ENCODE measurements at places on chromosomes 13 and 19.
A peak's percentile ranks its signal among the peaks of the same experiment; 100 is the strongest.

DNA sequence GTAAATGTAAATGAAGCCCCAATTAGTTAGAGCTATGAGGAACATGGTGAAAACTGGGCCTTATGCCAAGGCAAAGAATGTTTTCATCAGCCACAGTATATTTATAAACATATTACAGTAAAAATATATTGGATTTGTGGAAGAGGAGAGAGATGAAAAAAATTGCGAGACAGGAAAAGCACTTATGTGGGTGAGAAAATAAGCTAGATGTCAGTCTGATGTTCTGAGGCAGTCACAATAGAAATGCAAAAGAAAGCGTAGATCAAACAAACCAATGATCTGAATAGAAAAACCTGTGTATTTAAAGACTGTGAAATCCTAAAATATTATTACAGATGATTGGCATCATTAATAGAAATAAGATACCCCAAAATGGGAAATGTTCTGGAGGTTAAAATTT lies 1332.5 kb downstream of the SLITRK5 start:
- DNase-seq: no peak

DNA sequence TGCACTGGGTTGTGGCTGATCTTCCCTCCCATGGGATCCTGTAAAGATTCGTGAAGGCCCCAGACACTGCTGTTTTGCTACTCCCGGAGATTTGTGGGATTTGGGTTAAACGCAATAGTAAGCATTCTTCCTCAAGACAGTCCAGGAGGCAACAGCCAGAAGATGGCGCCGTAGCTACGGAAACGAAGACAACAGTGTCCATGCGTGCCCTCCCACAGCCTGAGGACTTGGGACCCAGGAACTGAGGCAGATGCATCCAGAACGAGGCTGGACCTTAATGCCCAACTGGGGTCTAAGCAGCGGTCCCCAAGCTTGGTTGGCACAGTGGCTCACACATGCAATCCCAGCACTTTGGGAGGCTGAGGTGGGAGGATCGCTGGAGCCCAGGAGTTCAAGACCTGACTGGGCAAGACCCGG lies 57.6 kb upstream of the ZNF507 start:
- DNase-seq: peak; percentile 1

DNA sequence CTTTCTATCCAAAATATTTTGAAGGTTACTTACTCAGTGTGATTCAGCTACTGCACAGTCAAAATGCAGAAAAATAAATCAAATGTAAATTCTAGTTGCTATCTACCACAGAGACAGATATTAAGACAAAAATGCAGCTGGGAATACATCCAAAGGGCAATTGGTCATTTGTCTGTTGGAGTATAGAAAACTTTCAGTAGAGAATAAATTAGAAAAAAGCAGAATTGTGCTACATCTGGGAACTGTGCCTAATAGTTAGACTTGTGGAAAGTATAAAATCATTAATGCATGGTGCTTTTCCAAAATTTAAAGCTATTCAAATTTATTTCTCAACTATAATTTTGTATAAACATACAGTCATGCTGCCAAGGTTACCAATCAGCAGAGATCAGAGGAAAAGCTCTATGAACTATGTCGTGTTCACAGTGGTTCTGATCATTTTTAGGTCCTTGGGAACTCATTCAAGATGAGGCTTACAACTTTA lies 1635.8 kb downstream of the PCDH9 start:
- no peak for DNase-seq

- DNase-seq: no peak
Measured at GRCh38 chr13:67439365-67439764, 209.2 kb upstream of the PCDH9 start.

DNA sequence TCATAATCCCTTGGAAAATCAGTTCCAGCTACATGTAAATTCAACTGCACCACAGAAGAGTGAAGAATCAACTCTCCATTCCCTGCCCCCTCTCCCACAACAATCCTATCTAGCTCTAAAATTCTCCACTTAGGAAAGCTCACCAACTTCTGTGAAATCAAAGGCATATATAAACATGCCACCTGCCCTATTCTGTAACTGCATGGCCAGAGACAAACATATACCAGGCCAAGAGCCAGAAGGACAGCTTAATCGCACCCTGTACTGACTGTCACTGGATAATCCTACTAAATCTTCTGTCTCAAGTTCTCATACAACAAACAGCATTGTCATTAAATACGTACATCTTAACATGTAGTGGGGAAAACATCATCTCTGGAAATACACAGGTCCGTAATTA lies 58.2 kb upstream of the EEF1AKMT1 start:
- DNase-seq: no peak

DNA sequence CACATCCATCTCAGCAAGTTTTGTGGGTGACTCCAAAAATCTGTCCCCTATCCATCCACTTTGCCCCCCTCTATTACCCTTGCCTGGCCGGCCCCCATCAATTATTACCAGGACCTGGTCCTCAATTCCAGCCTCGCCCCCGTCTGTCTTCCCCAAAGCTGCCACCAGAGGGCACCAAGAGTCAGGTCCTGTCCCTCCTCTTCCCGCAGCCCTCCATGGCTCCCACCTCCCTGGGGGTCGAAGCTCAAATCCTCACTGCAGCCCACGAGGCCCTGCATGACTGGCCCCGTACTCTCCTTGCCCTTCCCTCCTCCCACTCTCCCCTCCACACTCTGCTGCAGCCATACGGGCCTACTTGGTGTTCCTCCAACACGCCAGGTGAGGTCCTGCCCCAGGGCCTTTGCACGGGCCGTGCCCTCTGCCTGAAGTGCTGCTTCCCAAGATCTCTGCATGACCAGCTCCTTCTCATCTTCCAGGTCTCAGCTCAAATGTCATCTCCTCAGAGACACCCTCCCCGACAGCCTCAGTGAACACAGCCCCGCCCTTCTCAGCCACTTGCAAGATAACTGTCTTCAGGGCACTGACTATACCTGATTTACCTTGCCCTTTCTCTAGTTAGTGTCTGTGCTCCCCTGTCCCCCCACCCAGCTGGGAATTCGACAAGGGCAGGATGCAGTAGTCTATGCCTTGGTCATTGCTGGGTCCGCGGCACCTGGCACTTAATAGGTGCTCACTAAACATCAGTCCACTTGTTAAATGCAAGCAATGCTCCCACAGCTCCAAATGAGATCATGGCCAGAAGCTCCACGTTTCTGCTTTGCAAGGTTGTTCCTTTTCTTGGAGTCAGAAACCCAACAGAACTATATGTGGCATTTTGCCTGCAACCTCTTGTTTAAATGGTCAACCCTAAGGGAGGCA lies 16.8 kb upstream of the SEMA6B start:
- peak; percentile 64 for DNase-seq

GRCh38 chr19:3006075-3006767 lies 22.9 kb downstream of the TLE2 start:
- DNase-seq: peak; percentile 31

- DNase-seq: no peak
Measured at GRCh38 chr13:114256547-114256946, 21.9 kb downstream of the CDC16 start.

DNA sequence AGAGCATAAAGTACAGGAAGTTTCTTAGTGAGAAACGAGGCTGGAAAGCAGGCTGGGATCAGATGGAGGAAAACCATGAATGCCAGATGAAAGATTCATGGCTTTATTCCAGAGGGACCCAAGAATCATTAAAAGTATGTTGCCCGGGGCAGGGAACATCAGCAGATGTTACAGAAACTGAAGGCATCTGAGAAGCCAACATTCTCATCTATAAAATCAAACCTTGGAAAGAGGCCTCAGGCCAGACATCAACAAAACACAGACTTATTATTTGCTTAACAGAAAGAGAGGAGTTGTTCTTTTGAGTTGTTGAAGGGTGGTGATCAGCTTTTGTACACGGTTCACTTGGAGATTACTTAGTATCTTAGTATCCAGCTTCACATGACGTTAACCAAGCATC lies 543.6 kb downstream of the RFC3 start:
- no peak for DNase-seq

GRCh38 chr19:46812977-46813838 lies 24.8 kb upstream of the SLC1A5 start:
- DNase-seq: no peak

All from activated T-cell treated with anti-CD3 and anti-CD28 coated beads for 48 hours (primary cell).